A549 treated with DMSO at 1 μM for 4 hours (cell line): ENCODE measurements at places on chromosomes 11 and 22. TPM values are rescaled to one million over a fixed set of nuclear protein-coding genes. Genes with fewer than 3 reads are reported as not detected.

PIH1D2 gene
- 0.58 to 1.7 TPM (median 0.99 TPM) in 5 replicates for total RNA-seq

RFPL1 gene
- total RNA-seq, result not detected in 5 replicates

C22orf42 gene
- not detected in 5 replicates for total RNA-seq

RASL10A gene
- total RNA-seq, result 0.10 to 0.46 TPM (median 0.28 TPM) in 4 of 5 replicates, not detected in the other

MYEOV gene
- 95.4 to 118 TPM (median 111 TPM) in 5 replicates for total RNA-seq

XKR3 gene
- not detected in 5 replicates for total RNA-seq
